ENCODE measurements at places on chromosomes 11 and 22.

DNA sequence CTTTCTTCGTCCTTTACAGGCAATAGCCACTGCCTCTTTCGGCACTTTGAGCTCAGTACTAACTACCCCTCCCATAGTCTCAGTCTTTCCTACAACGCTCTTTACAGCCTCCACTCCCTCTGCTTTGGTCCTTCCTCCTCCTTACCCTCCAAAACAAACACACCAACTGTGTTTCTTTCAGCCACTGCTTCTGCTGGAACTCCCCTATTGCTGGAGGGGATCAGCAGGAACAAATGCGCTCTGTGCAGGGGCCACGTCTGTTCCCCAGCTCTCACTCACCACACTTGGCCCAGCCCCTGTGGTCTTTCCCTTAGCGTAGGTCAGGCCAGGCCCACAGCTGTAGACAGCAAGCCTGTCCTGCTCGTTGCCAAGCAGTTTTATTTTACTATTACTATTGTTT, 42.3 kb downstream of the PC start:
- DNase-seq: no peak

DNA sequence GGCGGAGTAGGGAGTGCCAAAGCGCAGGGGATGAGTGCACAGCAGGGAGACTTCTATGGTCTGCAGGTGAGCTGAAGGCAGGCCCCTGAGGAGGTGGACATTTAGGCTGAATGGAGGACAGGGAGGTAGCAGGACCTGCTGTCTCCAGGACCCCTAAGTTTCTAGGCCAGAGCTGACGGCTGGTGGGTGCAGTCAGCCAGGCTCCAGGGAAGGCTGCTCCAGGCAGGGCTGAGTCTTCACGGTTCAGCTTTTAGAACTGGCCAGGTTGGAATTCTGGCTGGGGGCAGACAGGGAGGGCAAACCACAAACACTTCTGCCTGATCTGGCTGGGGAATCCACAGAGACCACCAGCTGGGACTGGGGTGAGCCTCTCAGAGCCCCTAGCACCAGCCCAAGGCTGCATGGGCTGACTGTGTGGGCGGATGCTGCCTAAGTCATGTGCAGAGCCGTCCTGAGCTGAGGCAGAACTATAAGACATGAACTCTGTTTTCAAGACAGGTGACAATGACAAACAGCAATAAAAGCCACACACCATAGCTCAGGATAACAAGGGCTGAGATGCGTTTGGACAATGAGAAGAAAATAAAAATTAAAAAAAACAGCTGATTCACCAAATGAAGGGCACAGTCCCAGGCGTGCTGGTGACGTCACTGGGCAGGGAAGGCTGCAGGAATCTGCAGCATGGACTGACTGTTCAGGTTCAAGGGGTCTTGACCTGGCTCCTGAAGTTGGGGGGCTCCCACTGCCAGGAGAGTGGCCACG, 10.4 kb upstream of the MALAT1 start:
- DNase-seq: no peak

DNA sequence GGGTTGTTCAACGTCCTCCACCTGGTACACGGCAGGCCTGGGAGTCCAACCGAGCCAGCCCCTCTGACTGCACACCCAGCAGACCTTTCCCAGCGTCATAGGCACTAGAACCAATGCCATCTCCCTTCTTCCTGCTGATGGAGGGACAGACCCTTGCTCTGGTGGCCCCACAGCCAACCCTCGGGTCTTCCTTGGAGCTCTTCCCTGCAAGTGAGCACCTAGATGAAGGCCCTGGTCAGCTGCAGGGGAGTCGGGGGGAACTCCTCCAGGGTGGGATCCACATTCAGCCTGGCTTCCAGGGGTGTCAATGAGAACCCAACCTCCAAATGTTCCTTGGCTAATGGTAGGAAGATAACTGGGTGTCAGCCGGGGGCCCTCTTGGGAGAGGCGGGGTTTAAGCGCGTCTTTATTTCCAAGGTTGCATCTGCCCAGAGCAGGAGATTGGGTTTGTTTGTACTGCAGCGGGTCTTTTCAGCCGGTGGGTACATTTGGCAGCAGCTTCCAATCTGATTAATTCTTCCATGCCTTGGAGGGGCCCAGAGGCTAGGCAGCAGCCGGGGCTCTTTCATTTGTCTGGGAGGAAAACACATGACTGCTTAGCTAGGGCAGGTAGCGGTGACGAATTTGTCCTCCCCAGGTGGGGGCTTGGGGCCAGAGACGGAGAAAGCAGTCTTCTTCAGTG, 56.0 kb upstream of the SHISAL1 start:
- DNase-seq: no peak

DNA sequence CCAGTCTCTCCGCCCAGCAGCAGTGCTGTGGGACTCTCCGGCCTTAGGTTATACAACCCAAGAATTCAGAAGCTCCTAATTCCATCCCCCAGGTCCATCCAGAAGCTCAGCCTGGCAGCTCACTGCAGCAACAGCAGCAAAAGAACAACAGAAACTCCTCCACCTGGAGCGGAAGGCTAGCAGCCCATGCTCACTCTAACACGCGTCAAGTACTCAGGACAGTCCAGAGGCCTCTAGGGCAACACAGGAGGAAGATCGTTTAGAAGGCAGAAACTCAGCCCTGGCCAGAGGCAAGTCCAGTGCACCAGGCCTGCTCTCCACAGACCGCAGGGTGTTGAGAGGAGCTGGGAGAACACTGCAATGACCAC, 17.1 kb downstream of the PLA2G6 start:
- no peak for DNase-seq

- no peak for DNase-seq
Measured at GRCh38 chr22:23240639-23241389, 60.5 kb downstream of the BCR start.

DNA sequence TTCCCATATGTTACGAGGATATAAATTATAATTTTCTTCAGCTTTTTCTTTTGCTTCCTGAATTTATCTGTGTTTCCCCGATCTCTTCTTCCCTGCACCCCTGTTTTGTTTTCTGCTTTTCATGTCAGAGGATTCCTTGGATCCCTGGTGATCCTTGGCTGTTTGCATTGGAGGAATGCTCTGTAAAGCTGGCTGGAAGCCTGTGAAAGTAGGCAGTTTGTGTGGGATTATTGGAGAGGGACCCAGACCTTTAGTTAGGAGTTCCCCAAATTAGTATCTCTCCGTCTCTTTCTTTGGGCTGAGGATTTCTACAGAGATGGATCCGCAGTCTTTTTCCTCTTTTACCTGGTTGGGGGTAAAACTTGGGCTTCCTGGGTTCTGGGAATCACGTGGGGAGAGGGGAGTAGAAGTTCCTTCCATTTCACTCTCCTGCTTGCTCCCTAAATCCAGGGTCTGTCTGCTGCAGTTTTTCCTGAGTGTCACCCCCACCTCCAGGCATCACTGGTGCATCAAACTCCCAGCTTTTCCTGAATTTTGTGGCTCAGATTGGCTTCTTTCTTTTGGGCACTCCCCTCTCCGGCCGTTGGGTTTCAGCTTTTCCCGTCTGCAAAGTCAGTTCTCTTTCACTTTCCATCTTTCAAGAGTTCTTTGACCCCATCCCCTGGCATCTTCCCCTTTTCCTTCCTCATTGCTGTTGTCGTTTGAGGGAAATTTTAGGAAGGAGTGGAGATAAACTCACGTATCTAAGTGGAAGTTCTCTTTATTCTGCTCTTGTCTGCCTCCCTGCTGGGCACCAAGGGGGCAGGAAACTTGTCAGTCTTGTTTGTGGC, 79.1 kb upstream of the ALX4 start:
- DNase-seq: no peak

DNA sequence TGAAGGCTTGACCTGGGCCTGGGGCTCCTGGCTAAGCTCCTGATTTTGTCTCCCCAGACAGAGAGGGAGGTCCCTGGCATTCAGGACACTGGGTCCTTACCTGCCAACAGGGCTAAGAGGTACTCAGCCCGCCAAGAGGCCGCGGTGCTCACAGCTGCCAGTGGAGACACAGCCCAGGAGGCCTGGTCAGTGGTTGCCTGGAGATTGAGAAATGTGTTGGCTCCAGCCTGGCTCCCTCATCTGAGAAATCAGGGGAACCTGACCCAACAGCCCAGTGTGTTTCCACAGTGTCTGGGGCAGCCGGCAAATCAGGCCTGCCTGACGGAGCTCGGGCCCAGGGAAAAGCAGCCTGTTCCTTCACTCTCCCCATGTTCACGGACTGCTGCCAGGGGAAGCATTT, 79.4 kb upstream of the NAV2 start:
- no peak for DNase-seq

DNA sequence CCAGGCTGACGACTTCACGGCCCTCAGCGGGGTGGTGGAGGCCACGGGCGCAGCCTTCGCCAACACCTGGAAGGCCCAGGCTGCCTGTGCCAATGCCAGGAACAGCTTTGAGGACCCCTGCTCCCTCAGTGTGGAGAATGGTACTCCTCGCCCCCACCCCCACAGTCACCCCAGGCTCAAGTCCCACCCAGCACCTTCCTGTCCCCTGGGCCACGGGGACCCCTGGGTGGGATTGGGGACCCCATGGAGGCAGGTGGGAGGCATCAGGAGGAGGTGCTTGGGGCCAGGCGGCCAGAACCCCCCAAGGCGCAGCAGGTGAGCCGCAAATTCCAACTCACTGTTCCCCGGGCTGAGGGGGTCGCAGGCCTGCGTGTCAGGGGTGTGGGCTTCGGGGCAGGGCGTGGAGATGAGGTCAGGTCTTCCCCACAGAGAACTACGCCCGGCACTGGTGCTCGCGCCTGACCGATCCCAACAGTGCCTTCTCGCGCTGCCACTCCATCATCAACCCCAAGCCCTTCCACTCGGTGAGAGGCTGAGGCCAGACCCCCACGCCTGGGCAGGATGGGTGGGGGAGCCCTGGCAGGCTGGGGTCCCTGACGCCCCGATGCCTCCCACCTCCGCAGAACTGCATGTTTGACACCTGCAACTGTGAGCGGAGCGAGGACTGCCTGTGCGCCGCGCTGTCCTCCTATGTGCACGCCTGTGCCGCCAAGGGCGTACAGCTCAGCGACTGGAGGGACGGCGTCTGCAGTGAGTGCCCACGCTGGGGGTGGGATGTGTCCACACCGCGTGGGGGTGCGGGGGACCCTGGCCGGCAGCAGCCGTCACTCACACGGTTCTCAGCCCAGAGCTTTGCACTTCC, 9.4 kb downstream of the MUC5B start:
- DNase-seq: no peak

DNA sequence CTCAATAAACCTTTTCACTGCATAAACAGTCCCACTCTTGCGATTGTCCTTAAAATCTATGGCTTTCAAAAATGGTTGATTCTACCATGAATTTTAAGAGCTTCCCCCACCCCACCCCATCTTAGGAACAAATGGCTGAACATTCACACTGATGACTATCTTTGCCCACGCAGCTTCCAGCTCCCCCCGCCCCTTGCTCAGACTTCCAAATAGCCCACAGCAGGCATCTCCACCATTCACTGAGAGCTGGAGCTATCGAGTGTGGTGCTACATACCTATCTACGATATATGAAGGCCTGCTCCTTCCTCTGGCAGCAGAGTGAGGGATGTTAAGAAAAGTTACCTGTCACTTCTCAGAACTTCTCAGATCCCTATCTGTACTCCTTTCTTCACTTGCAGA, 26.7 kb downstream of the EIF3F start:
- DNase-seq: no peak

DNA sequence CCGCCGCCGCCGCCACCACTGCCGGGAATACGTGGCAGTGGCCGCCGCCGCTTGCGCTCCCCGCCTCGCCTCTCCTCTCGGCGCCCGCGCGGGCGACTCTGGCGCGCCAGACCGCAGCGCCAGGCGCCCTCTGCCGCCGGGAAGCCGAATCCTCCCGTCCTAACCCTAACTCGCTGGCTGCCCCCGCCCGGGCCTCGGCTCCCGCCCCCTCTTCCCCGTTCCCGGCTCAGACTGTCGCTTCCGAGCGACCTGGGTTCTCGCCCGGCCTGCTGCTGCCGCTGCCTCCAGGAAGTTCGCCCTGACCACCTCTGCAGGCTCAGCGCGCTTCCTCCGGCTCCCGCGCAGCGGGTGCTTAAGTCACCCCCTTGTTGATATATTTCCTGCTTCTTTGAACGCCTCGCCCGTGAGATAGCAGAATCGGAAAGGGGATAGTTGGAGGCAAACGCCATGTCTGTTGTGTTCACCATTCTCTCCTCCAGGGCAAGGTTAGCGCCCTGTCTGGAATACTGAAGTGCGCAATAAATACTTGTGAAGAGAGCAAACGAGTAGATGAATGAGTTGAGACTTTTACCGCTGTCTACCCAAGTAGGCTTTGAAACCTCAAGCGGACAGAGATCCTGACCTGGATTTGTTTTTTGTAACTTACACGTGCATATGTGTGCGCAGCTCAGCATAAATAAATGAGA, at the start of gene SMCO4:
TSS of gene SMCO4 (minus strand) at position 100 of the 686 bp plus-strand sequence. CDS start 64,202 bp downstream, outside the sequence.
- peak; percentile 86 for DNase-seq

DNA sequence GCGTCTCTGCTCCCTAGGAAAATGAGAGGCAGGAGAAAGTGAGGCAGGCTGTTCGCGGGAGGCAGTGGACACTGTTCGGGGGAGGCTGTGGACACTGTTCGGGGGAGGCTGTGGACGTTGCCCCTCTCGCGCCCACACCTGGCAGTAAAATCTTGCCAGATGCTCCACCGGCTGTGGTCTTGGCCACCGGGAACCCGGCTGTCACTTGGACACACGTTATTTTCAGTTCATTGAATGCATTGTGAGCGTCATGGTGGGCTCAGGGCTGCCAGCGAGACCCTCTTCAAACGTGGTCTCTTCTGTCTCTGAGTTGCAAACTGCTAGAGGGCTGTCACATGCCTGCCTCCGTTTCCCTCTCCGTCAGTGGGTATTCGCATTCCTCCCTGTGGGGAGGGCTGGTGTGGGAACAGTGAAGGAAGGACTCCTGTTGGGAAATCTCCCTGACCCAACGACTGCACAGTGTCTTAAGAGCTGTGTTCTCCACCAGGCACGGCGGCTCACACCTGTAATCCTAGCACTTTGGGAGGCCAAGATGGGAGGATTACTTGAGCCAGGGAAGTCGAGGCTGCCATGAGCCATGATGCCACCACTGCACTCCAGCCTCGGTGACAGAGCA, 1.4 kb downstream of the PRR5 start:
- no peak for DNase-seq

- no peak for DNase-seq
Measured at GRCh38 chr11:75147191-75147874, 3.6 kb upstream of the SLCO2B1 start.

DNA sequence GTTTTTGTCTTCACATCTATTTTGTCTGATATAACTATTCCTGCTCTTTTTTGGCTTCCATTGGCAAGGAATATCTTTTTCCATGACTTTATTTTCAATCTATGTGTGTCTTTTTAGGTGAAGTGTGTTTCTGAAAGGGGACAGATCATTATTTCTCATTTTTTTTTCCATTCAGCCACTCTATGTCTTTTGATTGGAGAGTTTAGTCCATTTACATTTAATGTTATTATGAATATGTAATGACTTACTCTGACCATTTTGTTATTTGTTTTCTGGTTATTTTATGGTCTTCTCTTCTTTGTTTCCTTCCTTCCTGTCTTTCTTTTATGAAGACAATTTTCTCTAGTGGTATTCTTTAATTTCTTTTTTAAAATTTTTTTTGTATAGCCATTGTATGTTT, 178.6 kb upstream of the CNTN5 start:
- DNase-seq: no peak

GRCh38 chr22:38745676-38746460, 9.9 kb downstream of the SUN2 start:
- no peak for DNase-seq
